ENCODE measurements at places on chromosomes 16 and 17.

DNA sequence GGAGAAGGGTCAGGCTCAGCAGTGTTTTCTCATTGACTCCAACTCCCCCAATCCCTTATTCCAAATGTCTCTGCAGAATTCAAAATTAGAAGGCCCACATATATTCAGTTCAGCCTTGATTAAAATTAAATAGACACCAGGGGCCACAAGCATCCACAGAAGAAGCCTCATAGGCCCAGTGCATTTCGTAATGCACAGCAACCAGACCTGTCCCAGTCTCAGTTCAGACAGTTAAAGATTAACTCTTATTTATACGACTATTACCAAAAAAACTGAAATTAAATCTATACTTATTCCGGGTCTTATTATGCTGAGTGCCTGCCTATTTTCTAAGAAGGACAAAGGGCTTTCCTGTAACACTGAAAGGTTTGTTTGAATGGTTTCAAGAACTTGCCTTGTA, 41.8 kb upstream of the GSG1L start:
- no peak for DNase-seq

DNA sequence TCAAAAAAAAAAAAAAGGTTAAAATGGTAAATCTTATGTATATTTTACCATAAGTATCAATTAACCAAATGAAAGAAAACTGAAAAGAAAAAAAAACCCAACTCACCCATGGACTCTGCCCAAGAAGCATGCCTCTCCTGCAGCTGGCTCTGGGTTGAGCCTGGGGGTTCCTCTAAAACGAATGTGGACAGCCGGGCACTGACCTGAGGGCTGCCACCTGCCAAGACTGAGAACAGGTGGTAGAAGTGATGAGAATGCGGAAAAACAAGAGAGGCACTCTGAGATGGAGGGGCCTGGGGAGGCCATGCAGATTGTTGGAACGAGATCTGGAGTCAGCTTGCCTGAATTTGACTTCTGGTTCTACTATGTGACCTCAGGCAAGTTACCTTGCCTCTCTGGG, 85.5 kb upstream of the MSI2 start:
- no peak for DNase-seq

- no peak for DNase-seq
Observed at GRCh38 chr16:47150067-47150466, 6.3 kb upstream of the NETO2 start.

DNA sequence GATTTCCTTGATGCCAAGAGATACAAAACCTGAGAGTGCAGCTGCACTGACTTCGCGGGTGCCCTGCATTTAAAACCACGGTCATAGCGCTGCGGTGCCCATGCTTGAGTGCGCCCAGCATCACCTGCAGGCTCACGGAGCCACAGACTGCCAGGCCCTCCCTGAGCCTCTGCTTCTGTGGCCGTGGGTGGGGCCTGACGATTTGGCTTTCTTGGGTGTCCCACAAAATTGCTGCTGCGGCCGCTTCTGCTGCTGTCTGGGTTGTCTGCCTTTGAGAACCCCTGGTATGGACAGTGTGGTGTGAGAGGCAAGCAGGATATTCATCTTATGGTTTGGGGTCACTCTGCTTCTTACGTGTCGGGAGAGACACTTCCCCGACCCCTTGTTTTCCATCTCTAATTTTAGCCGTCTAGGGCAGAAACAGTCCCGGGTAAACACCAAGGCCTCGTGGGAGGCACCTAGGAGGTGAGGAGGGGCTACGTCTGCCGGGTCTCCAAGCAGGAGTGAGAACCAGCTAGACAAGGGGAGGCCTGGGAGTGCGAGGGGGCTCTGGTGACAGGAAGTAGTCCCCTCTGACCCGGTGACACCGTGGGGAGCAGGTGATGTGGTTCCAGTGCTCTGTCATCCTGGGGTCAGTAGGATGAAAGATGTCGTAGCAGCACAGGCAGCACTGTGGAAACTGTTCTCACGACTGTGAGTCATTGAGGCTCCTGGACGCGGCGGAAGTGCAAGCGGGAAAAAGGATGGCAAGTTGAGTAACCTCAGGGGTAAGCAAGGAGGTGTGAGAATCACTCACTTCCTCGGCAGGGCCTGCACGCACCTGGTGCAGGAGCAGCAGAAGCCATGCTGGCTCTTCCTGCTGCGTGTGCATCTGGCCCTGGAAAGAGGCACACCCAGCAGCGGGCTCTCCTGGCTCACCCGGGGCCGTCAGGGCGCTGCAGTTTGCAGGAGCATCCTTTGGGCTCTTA, 176.3 kb downstream of the RPTOR start:
- peak; percentile 41 for DNase-seq

DNA sequence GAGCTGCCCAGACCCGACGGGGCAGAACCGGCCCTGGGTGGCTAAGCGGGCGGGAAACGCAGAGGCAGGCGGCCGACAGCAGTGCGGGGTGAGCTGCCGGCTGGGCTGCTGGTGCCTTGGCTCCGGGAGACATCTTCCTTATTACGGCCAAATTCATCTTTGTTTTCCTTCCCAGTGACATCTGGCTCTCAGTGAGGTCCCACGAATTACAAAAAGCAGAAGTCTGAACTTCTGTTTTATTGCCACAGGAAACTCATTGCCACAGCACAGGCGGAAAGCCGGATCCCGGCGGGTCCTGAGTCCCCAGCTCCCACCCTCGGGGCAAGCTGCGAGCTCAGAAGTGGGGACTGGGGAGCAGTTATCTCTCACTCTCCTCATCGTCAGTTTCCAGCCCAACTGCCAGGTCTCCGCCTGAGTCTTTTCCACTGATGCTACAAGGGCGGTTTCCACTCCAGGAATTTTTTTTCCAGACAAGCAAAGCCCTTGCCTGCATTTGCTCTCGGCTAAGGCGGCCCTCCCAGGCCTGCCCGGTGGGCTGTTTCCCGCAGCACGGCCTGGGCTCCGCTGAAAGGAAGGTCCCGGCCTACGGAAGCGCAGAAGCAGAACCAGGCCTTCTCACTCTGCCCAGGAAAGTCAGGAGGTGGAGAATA, 40.3 kb downstream of the CBFA2T3 start:
- DNase-seq: no peak

DNA sequence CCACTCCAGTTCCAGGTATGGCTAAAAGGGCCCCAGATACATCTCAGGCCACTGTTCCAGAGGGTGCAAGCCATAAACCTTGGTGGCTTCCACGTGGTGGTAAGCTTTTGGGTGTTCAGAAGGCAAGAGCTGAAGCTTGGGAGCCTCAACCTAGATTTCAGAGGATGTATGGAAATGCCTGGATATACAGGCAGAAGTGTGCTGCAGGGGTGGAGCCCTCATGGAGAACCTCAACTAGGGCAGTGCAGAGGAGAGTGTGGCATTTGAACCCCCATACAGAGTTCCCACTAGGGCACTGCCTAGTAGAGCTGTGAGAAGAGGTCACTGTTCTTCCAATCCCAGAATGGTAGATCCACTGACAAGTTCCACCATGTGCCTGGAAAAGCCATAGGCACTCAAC, 267.3 kb downstream of the SLC39A11 start:
- DNase-seq: no peak

GRCh38 chr16:14004729-14005315, 66.3 kb upstream of the MRTFB start:
- no peak for DNase-seq

- DNase-seq: no peak
Observed at GRCh38 chr17:48609759-48610281, 997 bp downstream of the HOXB7 start.

- no peak for DNase-seq
Observed at GRCh38 chr17:7213895-7214299, 5.7 kb downstream of the DLG4 start.

Data from stimulated activated CD8-positive, alpha-beta memory T cell treated with anti-CD3 and anti-CD28 coated beads, Interleukin-12 subunit alpha, Interleukin-12 subunit beta, amount 100 ng/mL, for 1 hour (primary cell).